Choroid plexus epithelial cell (primary cell): ENCODE measurements at places on chromosomes 2 and 18.

GRCh38 chr18:14748496-14748895 is 524 bp downstream of the ANKRD30B start:
- DNase-seq: no peak

- peak; percentile 91 for DNase-seq
Measured at GRCh38 chr2:218301176-218301819, 9.0 kb upstream of the TMBIM1 start.

- DNase-seq: peak; percentile 96
Measured at GRCh38 chr2:133817680-133818566, 249.7 kb upstream of the NCKAP5 start.

DNA sequence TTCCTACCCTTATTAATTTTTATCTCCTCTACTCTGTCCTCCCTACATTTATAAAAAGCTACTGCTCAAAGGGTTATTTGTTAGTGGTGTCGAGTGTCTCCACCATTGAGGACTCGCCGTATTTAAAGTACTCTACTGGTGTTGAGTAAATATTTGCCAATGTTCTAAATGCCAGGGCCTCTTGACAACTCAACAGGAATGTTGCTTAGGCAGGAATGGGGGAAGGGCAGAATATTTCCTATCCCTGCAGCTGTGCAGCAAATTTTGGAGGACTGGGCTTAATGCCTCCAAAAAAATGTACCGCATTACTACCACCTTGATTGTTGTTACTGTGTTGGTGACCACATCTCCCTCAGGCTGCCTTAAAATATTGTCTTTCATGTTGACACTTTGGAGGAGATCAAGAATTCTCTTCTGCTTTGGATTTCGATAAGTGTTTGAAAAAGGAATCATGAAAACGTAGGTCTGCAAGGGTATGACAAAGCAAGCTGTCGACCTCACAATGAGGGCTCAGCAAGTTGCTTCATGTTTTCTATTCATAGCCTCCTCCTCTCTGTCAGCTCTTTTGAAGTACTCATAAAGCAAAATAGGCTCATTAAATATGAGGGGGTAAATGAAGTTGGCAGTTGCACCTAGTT is 84.3 kb downstream of the EFEMP1 start:
- peak; percentile 50 for DNase-seq

DNA sequence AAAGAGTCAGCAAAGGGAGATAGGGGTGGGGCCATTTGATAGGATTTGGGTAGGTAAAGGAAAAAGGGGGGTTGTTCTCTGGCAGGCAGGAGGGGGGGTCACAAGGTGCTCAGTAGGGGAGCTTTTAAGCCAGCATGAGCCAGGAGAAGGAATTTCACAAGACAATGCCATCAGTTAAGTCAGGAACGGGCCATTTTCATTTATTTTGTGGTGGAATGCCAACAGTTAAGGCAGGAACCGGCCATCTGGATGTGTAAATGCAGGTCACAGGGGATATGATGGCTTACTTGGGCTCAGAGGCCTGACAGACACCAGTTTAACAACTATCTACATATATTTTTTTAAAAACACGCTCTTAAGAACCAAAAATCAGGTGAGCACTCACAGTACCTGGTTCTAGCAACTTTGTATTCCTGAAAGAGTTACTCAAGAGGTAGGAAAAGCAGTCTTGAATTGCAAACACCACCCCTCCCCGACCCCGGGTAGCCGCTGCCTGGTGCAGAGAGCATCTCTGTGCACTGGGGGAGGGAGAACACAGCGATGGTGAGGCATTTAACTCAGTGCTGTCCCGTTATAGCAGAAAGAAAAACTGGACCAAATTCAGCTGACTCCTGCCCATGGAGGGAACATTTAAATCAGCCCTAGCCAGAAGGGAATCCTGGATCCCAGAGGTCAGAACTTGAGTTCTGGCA is 414.5 kb upstream of the KLHL29 start:
- no peak for DNase-seq

- DNase-seq: no peak
Measured at GRCh38 chr2:68692511-68692910, 42.1 kb upstream of the ARHGAP25 start.

DNA sequence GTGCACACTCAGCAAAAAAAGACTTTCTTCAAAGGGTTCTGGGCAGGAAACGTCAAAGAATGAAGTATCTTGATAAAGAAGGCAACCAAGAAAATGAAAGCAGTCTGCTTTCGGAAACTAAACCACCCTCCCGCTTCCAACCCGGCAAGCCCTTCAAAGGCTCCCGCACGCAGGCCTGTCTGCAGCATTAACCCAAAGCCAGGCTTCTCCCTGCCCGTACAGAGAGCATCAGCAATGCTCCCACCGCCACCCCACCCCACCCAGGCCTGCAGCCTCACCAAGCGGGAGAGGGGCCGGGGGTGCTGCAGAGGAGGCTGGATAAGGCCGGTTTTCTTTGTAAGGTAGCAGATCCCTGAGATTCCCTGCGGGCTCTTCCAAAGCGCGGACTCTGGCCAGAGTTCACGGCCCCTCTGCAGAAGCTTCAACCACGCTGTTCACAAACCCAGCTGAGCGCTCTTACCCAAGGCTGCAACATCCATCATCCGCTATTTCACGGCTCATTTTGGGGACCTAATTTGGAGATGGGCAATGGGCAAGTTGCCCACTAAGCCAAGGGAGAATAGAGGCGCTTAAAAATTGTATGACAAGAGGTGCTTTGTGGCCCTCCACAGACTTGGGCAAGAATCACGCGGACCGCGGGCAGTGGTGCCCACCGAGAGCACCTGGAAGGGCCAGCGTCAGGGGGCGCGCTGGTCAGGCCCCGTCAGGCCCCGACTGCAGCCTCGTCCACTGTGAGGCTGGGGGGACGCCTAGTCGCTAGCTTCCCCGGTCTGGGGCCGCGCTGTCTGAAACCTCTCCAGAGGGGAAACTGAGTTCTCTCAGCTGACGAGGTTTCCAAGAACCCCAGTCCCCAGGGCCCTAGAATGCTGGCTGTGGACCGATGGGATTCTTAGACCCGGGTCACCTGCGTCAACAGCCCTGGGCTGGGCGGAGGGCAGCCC is 225.4 kb upstream of the ID2 start:
- DNase-seq: no peak

DNA sequence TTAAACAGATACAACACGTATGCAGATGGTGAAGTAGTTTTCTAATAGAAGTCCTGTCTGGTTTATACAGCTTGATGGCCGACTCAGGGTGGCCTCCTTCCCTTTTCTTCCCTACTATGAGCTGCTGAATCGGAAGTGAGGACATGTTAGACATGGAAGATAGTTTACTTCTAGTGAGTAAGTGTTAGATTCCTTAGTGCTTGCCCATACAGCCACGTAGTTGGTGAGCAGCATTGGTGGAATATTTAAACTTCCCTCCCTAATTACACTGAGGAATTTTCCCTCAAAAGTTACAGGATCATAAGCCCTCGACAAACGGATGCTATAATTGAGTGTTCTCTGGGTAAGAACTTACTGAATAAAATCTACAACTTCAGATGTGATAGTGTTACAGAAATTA is 52.1 kb downstream of the RHBDD1 start:
- DNase-seq: peak; percentile 59

DNA sequence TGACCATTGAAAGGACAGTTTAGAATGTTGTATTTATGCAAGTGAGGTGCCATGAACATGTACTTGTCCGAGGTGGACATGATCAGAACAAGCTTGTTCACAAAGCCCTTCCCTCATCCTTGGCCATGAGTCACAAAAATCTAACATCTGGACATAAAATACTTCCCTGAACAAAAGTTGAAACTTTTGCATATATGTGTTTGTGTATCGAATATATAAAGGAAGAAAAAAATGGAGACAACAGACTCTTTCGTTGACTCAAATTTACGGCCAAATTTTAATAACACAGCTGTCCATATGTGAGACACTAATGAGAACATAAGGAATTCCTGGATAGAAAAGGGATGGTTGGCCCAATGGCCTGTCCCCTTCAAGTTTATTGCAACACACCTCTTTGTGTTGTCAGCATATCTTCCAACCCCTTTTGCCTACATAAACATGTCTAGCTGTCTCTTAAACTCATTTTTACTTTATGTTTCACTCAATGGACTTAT is 19.4 kb upstream of the ZEB2 start:
- DNase-seq: no peak

GRCh38 chr2:175154661-175155082 is 13.3 kb downstream of the ATF2 start:
- peak; percentile 82 for DNase-seq

- no peak for DNase-seq
Measured at GRCh38 chr2:9006368-9006767, 2.9 kb upstream of the MBOAT2 start.

- DNase-seq: no peak
Measured at GRCh38 chr2:58667137-58667774, 426.1 kb upstream of the FANCL start.

- DNase-seq: no peak
Measured at GRCh38 chr2:237630216-237631000, 3.0 kb downstream of the LRRFIP1 start.

- DNase-seq: peak; percentile 71
Measured at GRCh38 chr2:217943446-217944321, 59.1 kb downstream of the TNS1 start.

GRCh38 chr18:66749030-66749429 is 145.1 kb upstream of the CDH19 start:
- DNase-seq: peak; percentile 20

GRCh38 chr2:236688563-236689392 is 119.2 kb downstream of the ACKR3 start:
- DNase-seq: no peak

DNA sequence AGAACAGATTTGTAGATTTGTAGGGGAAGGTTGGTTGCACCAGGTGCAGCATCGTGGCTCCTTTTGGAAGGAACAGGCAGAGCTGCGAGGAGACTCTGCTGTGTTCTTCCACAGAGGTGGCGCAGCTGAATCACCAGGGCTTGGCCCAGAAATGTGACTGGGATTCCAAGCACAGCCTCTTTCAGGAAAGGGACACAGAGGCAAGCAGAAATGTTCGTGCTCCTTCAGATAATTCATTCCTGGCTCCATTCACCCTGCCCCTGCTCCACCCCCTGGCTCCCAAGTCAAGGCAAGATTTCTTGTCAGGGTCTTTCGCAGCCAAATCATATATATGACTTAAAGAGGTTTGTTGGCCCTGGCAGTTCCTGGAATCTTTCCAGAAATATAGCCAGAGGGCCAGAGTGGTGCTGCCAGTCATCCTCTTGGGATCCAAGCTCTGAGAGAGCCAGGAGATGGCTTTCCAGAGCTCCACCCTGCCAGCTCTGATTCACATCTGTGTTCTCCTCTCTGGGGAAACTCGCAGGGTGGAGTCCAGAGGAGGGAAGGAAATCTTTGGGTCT is 203.9 kb upstream of the TANK start:
- DNase-seq: no peak
